ENCODE measurements at places on chromosomes 1 and 21.

GRCh38 chr1:156882543-156882942 lies 11.0 kb upstream of the PEAR1 start:
- no peak for DNase-seq

DNA sequence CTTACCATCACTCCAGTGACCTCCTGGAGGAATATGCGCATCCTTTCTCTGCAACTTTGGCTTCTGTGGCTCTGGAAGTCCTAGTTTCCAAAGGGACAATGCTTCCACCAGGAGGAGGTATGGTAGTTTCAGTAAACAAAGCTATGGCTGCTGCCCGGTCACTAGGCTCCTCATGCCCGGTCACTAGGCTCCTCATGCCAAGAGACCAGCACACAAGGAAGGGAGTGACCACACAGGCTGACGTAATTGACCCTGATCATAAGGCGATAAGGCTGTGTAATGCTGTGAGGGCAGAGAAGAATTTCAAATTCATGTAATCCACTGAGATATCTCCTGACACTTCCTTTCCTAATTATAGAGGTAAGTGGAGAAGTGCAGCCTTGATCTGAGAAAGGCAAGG lies 102.9 kb downstream of the DTL start:
- no peak for DNase-seq

DNA sequence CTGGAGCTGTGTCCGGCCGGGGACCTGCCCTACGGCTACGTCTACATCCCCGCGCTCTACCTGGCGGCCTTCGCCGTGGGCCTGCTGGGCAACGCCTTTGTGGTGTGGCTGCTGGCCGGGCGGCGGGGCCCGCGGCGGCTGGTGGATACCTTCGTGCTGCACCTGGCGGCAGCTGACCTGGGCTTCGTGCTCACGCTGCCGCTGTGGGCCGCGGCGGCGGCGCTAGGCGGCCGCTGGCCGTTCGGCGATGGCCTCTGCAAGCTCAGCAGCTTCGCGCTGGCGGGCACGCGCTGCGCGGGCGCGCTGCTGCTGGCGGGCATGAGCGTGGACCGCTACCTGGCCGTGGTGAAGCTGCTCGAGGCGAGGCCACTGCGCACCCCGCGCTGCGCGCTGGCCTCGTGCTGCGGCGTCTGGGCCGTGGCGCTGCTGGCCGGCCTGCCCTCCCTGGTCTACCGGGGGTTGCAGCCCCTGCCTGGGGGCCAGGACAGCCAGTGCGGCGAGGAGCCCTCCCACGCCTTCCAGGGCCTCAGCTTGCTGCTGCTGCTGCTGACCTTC lies 412 bp downstream of the GPR25 start:
- no peak for DNase-seq

DNA sequence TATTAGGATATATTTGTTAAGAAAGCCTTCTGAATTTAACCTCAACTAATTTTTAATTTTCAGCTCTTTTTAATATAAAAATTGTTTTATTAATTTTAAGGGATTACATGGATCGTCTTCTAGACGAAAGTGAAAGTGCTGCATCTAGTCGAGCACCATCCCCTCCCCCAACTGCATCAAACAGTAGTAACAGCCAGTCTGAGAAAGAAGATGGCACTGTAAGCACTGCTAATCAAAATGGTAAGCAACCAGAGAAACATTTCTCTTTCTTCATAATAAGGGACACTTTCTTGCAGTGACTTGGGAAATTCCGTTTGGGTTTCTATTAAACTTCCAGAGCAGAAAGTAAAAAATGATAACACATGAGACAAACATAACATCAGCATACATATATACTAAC lies 56.9 kb downstream of the MIER1 start:
- DNase-seq = peak; percentile 59

GRCh38 chr1:9271283-9271682 lies 21.4 kb upstream of the SPSB1 start:
- DNase-seq = no peak

GRCh38 chr1:78291872-78292271 lies 198.9 kb upstream of the PTGFR start:
- DNase-seq = no peak

GRCh38 chr21:18771845-18772380 lies 368.3 kb upstream of the TMPRSS15 start:
- no peak for DNase-seq

All from NCI-H2029 treated with DMSO at 0.1 percent for 48 hours (cell line).